ENCODE measurements at places on chromosomes 16 and 17. TPM values are rescaled to one million over a fixed set of nuclear protein-coding genes. Genes with fewer than 3 reads are reported as not detected.

Gene COX11
- 118 TPM for polyA plus RNA-seq

DNA sequence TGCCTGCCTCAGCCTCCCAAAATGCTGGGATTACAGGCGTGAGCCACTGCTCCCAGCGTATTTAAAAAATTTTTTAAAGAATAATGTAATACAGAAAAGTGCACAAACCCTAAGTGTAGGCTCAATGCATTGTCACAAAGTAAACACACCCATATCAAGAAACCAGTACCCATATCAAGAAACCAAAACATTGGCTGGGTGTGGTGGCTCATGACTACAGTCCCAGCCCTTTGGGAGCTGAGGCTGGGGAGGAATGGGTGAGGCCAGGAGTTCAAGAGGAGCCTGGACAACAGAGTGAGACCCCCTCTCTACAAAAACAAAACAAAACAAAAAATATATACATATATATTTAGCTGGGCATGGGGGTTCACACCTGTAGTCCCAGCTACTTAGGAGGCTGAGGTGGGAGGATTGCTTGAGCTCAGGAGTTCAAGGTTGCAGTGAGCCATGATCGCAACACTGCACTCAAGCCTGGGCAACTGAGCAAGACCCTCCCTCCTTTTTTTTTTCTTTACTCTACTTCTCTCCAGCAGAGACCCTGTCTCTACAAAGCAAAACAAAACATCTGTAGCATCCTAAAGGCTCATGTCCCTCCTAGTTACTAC, 9.3 kb upstream of the PRR14 start:
- DNase-seq: no peak

- no peak for DNase-seq
Measured at GRCh38 chr16:73616770-73617169, 568.8 kb upstream of the ZFHX3 start.

GRCh38 chr17:41638194-41638593, 13.8 kb upstream of the KRT17 start:
- no peak for DNase-seq

- no peak for DNase-seq
Measured at GRCh38 chr16:69941251-69942098, 9.7 kb upstream of the CLEC18A start.

Gene TBX2
- polyA plus RNA-seq: 112 TPM

DNA sequence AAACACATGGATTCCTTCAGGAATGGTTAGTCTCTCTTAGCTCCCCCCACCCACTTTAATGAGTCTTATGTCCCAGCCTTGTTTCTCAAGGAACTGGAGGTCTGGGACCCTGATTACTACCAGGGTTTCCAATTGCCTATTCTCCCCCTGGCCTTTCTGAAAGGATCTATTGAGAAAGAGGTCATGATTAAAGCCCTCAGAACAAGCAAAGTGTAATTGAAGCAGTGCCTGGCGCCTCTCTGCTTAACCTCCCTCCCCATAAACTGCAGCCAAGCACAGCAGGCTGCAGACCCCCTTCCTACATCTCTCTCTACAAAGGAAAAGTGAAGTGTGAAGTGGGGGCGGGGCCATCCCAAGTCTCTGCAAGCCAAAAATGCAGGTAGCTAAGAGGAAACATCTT, 159.7 kb upstream of the CDH11 start:
- DNase-seq: peak; percentile 44

DNA sequence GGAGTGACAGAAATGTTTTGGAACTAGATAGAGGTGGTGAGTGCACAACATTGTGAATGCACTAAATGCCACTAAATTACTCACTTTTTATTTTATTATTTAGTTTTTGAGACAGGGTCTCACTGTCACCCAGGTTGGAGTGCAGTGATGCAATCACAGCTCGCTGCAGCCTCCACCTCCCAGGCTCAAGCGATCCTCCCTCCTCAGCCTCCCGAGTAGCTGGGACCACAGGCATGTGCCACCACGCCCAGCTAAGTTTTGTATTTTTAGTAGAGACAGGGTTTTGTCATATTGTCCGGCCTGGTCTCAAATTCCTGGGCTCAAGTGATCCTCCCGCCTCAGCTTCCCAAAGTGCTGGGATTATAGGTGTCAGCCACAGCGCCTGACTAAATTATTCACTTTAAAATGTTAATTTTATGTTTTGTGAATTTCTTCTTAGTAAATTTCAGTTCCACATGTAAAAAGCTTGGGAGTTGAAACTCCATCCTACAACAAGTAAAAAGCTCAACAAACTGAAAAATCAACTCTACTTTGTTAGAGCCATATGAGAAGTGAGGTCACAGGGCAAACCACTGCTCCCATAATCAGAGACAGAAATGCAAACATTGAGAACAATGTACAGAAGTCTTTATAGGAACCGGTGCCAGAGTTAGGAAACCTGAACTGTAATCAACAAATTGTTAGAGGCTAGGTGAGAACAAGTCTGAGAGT, 13.8 kb upstream of the SLC5A10 start:
- DNase-seq: no peak

GRCh38 chr16:2883458-2883908, 468 bp downstream of the FLYWCH2 start:
- DNase-seq: no peak

GRCh38 chr16:50809561-50809960, 67.7 kb downstream of the CYLD start:
- no peak for DNase-seq

DNA sequence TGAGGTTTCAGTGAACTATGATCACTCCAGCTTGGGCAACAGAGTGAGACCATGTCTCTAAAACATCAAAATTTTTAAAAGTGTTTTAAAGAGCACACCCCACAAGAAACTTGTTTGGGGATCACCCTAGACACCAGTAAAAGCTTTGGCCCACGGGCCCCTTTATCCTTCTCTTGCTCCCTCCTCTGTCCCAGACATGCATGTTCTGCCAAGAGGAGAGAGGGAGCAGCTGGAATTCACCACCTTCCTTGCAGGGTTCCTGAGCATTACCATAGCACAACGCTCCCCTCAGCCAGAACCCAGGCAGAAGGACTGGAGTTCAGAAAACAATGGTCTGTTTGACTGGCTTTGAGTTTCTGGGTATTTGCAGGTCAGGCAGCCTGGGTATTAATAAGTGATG, 214.3 kb upstream of the CDH5 start:
- no peak for DNase-seq

DNA sequence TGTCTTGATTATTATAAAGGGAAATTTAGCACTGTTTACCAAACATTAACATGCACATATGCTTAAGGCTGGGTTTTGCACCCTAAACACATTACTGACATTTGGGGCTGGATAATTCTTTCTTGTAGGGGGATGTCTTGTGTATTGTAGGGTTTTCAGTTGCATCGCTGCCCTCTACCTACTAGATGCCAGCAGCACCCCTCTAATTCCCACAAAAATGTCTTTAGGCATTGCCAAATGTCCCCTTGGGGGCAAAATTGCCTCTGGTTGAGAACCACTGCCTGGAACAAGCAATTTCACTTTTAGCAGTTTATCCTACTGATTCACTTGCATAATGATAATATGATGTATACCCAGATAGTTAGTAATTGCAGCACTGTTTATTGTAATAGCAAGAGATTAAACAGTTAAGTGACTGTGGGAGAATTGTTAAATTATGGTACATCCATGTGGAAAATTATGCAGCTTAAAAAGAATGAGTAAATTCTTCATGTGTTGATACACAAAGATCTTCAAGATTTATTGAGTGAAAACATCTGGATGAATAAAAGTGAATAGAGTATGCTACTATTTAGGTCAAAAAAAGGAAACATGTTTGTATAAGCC, 18.4 kb downstream of the PRSS54 start:
- DNase-seq: no peak

Gene MED9
- polyA plus RNA-seq: 22.4 TPM

- DNase-seq: no peak
Measured at GRCh38 chr16:55142405-55142804, 181.6 kb upstream of the IRX6 start.

- no peak for DNase-seq
Measured at GRCh38 chr17:49013311-49014213, 16.4 kb downstream of the IGF2BP1 start.

Data from renal cortex interstitium (tissue), 15 donors.